AG09319 (cell line): ENCODE measurements at places on chromosomes 5 and 9.
A peak's percentile ranks its signal among the peaks of the same experiment; 100 is the strongest.

DNA sequence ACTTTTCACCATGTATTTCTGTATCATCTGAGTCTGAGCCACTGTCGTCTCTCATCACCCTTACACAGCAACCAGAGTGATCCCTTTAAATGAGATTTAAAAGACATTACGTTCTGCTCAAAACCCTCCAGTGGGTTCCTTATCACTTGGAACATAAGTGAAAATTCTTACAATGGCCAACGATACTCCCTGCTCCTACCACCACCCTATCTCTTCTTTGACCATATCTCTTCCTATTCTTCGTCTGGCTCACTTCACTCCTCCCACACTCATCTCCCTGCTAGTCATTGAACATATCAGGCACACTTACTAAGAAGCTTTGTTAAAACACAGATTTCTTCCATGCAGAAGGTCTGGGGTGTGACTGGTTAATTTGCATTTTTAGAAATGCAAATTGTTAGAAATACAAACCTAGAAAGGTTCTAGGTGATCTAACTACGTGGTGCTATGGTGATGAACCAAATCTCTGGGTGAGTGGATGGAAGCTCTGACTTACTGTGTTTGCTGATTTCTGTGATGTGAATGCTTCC lies 166.6 kb upstream of the CD180 start:
- DNase-seq = no peak

- no peak for DNase-seq
Observed at GRCh38 chr5:61578858-61579503, 246.9 kb downstream of the ZSWIM6 start.

GRCh38 chr9:5951686-5952211 lies 61.1 kb downstream of the MLANA start:
- DNase-seq = no peak

DNA sequence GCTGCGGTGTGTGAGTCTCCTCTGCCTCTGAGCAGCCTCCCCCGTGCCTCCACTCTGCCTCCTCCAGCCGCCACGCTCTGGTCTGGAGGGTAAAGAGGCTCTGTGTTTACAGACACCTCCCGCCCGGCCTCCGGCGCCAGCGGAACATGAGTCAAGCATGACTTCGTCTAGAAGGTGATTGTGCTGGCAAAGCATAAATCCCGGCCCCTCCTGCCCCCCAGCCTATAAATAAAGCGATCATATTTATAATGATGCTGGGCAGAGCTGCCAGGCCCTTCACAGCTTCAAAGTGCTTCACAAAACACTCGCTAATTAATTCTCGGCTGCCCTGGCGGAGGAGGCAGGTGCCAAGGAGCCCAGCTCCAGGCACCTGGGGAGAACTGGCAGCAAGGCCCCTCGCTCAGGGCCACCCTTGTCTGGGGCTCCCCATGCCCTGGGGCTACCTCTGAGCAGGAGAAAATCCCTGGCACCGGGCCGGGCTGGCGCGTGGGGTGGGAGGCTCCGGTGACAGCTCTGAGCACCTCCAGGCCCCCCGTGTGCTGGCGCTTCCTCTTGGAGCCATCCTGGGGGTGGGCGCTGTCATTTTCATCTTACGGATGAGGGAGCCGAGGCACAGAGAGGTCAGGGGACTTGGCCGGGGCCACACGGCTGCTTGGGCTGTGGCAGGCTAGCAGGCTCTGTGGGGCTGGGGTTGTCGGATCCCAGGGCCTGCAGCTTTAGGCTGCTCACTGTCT lies 87.8 kb downstream of the RXRA start:
- no peak for DNase-seq

- DNase-seq = no peak
Observed at GRCh38 chr9:109311731-109312130, 9.1 kb downstream of the EPB41L4B start.

- peak; percentile 72 for DNase-seq
Observed at GRCh38 chr5:110900829-110901228, 162.0 kb downstream of the SLC25A46 start.

- DNase-seq = no peak
Observed at GRCh38 chr9:127526655-127527559, 75.6 kb downstream of the LRSAM1 start.

GRCh38 chr5:123209502-123210027 lies 120.5 kb downstream of the PRDM6 start:
- peak; percentile 22 for DNase-seq

- peak; percentile 19 for DNase-seq
Observed at GRCh38 chr9:7058473-7058872, 300.7 kb downstream of the KDM4C start.

DNA sequence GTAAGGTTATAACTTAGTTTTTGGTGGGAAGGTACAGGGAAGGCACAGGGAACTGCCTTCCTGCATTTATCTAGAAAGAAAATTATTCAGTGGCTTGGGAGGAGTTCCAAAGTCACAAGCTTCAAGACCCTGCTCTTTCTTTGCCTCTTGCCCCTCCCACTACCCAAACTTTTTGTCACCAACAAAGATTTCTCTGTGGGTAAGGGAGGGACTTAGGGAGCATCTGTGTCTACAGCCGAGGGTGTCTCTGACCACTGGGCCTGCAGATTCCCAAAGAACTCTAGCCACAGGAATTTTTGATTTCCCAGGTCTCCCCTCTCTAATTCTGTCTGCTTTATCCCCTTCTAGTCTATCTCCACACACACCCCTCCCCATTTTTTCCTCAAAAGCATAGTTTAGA lies 2.1 kb downstream of the ECSCR start:
- no peak for DNase-seq

GRCh38 chr9:136541179-136541578 lies 4.7 kb downstream of the NOTCH1 start:
- DNase-seq = no peak

- DNase-seq = peak; percentile 41
Observed at GRCh38 chr9:126516936-126517832, 96.5 kb upstream of the LMX1B start.

- DNase-seq = no peak
Observed at GRCh38 chr9:134488331-134489280, 153.0 kb upstream of the COL5A1 start.

- DNase-seq = peak; percentile 15
Observed at GRCh38 chr5:36743891-36744772, 132.4 kb upstream of the NIPBL start.

- DNase-seq = no peak
Observed at GRCh38 chr9:116308076-116308475, 154.5 kb downstream of the PAPPA start.

- DNase-seq = no peak
Observed at GRCh38 chr9:98171176-98171925, 21.1 kb downstream of the CORO2A start.

DNA sequence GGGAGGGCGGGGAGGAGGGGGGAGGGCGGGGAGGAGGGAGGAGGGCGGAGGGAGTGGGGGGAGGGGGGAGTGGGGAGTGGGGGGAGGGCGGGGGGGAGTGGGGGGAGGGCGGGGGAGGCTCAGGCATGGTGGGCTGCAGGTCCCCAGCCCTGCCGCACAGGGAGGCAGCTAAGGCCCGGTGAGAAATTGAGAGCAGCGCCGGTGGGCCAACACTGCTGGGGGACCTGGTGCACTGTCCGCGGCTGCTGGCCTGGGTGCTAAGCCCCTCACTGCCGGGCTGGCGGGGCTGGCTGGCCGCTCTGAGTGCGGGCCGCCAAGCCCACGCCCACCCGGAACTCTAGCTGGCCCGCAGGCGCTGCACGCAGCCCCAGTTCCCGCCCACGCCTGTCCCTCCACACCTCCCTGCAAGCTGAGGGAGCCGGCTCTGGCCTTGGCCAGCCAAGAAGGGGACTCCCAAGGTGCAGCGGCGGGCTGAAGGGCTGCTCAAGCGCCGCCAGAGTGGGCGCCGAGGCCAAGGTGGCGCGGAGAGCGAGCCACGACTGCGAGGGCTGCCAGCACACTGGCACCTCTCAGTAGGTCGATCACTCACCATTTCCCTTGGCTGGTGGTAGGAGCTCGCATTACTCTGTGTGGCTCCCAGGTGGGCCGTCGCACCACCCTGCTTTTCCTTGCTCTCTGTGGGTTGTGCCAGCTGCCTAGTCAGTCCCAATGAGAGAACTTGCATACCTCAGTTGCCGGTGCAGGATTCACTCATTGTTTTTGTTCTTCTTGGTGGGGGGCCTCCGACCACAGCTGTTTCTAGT lies 160.2 kb downstream of the CNTLN start:
- DNase-seq = no peak

GRCh38 chr5:1540166-1540565 lies 16.4 kb upstream of the LPCAT1 start:
- DNase-seq = no peak

- no peak for DNase-seq
Observed at GRCh38 chr9:126417043-126417442, 90.4 kb downstream of the MVB12B start.

- DNase-seq = no peak
Observed at GRCh38 chr9:131094015-131094414, 2.3 kb upstream of the AIF1L start.

GRCh38 chr5:23895614-23896013 lies 388.2 kb downstream of the PRDM9 start:
- no peak for DNase-seq

DNA sequence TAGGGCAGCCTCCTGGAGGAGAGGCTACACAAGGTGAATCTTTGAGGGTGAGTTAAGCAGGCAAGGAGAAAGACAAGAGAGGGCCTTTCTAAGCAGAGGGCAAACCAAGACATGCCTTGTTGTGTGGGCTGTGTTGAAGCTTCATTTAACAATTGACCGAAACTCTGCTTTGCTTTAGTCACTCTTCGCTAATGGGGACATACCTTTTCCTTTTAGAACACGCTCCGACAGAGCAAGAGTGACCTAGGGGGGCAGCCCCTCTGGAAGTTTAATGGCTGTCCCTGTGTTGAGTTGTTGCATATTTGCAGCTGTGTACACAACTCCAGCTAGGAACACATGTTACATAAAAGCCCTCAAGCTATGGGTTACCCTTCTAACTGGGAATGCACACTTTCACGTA lies 218.1 kb upstream of the WWC1 start:
- no peak for DNase-seq

DNA sequence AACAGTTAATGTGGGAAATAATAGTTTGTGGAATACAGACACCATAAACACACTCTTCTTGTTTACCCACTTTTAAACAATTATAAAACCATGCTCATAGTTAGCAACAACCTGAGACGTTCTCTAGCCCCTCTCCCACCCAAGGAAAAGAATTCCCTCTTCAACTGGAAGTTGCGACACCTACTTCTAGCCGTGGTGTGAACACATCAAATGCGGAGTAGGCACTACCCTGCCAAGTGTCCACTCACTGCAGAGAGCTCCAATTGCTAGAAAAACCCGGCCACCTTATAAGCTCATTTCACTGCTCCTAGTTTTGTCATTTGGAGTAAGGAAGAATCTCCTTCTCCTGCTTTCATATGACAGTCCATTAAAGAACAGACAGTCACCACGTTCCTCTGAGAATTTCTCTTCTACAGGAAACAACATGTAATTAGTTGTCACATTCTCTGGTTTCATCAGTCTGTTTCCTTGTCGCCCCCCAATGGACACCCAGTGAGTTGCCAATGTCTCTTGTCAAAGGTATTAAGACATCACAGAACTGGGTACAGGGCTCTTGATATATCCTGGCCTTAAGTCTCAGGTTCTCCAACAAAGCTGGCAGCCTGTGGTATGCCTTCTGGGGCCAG lies 47.3 kb downstream of the PRLR start:
- peak; percentile 14 for DNase-seq

DNA sequence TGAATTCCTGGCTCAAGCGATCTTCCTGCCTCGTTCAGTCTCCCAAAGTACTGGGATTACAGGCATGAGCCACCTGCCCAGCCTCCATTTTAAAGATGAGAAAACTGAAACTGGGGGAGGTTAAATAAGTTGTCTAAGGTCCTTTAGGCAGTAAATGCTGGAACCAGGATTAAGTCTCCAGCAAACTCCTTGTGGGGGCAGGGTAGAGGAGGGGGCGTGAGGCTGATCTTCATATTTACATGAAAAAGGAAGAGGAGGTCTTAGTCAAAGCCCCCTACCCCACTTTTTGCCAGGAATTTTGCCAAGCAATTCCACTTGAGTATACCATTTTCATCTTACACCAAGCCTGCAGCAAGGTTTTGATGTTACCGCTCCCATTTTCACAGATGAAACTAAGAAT lies 76.6 kb upstream of the NR4A3 start:
- DNase-seq = no peak

- DNase-seq = no peak
Observed at GRCh38 chr5:73327908-73328455, 120.6 kb downstream of the FOXD1 start.

- DNase-seq = no peak
Observed at GRCh38 chr9:126219648-126220063, 107.0 kb upstream of the MVB12B start.

- DNase-seq = no peak
Observed at GRCh38 chr5:174732036-174733020, 7.9 kb downstream of the MSX2 start.

GRCh38 chr5:76153271-76153670 lies 70.1 kb downstream of the SV2C start:
- DNase-seq = no peak

DNA sequence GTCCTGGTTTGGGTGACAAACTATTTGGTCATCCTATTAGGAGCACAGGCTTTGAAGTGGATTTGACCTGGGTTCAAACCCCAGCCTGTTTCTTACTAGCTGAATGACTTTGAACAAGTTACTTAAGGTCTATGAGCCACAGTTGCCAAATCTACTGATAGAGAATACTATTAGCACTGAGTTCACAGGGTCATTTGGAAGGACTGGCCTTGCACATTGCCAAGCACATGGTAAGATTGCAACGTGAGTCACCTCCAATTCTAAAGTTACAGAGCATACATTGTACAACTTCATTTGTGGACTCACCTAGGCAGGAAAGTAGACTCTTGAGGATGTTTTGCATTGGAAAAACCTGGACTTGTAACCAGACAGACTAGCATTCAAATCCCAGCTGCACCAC lies 38.9 kb downstream of the MFAP3 start:
- DNase-seq = no peak

- DNase-seq = no peak
Observed at GRCh38 chr5:66144834-66145390, 812 bp downstream of the SREK1 start.

- DNase-seq = no peak
Observed at GRCh38 chr5:36876965-36877666, 547 bp downstream of the NIPBL start.

GRCh38 chr9:16099732-16100536 lies 547.1 kb downstream of the CCDC171 start:
- DNase-seq = no peak

DNA sequence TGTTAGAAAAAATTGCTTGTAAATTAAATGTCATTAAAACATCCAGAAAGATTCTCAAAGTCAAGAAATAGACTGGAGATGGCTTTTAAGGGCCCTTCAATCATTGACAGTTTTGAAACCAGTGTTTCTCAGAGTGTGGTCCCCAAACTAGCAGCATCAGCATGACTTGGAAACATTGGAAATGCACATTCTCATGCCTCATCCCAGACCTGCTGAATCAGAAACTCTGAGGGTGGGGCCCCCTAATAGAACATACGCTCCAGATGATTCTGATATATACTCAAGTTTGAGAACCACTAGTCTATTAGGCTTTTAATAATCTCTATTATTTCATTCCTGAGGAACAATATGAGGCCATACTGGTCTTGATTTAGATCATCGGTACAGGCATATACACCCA lies 181.6 kb downstream of the SMARCA2 start:
- DNase-seq = no peak

GRCh38 chr9:106038266-106039001 lies 344.1 kb downstream of the TMEM38B start:
- no peak for DNase-seq
